Vagina (tissue), 2 donors: ENCODE measurements at places on chromosomes 12 and 14.

DNA sequence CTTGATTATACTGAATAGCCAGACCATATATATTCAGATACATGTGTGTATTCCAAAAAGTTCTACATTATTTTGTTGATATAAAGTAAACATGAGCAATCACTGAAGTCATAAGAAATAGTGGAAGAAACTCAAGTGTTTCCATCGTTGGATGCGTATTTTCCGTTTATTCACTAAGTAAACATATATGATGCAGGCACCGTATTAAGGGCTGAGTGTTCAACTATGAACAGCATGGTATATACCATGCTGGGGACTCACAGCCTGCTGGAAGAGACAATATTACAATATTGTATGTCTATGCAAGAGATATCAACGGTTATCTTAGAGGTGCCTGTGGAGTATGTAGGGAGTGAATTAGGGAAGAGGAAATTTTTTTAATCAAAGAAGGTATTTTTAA is 1.2 kb downstream of the PYROXD1 start:
- no peak overlapping the region for H3K27ac ChIP-seq
- peaks cover 22% of the 10 kb centered on the region for H3K4me1 ChIP-seq
- no peak for DNase-seq
- no peak overlapping the region for H3K4me3 ChIP-seq
- H3K36me3 ChIP-seq, result no peaks in the 10 kb centered on the region

GRCh38 chr12:6618483-6619225 is 11.5 kb upstream of the CHD4 start:
- DNase-seq, result no peak
- no peak overlapping the region for H3K27ac ChIP-seq
- no peaks in the 10 kb centered on the region for H3K27me3 ChIP-seq
- H3K4me3 ChIP-seq, result no peak overlapping the region
- H3K4me1 ChIP-seq, result peaks cover 10% of the 10 kb centered on the region

DNA sequence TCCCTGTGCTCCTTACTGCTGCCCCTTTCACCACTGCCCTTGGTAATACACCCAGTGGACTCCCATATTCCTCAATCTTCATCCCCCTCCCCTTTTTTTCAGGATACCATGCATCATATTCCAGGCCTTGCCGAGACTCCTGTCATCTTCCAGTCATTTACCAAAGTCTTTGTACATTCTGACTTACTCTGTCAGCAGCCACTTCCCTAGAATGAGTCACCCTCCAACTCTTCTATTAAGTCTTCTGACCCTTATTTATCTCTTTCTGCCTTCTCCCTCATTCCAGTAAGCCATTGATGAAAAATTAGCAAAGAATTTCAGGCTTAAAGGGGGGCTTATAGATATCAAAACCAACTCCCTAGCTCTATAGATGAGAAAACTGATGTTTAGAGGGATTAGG is 128.0 kb downstream of the STXBP6 start:
- DNase-seq, result no peak
- no peaks in the 10 kb centered on the region for H3K36me3 ChIP-seq
- no peak overlapping the region for H3K4me3 ChIP-seq
- H3K27me3 ChIP-seq, result no peaks in the 10 kb centered on the region

DNA sequence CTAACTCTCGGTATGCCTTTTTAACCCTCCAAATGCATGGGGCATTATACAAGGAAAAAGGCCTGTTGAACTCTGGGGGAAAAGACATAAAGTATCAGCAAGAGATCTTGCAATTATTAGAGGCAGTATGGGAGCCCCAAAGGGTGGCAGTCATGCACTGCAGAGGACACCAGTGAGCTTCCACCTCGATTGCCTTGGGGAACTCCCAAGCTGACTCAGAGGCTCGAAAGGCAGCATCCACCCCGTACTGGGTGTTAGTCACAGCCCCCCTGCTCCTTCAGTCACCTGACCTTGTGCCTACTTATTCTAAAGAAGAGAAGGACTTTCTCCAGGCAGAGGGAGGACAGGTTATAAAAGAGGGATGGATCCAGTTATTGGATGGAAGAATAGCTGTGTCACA is 781.4 kb upstream of the TMEM132C start:
- H3K4me1 ChIP-seq, result no peaks in the 10 kb centered on the region
- no peaks in the 10 kb centered on the region for H3K27me3 ChIP-seq
- no peak overlapping the region for H3K4me3 ChIP-seq
- H3K36me3 ChIP-seq, result no peaks in the 10 kb centered on the region
- no peak for DNase-seq

DNA sequence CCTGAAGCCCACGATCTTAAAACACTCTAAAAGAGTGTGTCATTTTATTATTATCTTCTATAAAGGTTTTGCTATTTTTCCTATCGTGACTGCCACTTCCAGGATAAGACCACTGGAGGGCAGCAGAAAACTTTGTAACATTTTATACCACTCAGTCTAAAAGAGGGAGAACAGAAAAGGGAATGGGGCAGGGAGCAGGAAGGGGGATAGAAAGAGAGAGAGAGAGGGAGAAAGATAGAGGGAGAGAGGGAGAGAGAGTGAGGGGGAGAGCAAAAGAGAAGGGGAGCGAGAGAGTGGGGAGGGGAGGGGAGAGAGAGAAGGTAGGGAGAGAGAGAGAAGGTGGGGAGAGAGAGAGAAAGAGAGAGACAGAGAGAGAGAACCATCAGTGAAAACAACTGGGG is 2.0 kb upstream of the ART4 start:
- no peaks in the 10 kb centered on the region for H3K27me3 ChIP-seq
- H3K36me3 ChIP-seq, result no peaks in the 10 kb centered on the region
- peak overlapping the region; percentile 31 for H3K27ac ChIP-seq
- H3K4me1 ChIP-seq, result peaks cover 41% of the 10 kb centered on the region
- no peak for DNase-seq

- no peak overlapping the region for H3K27ac ChIP-seq
- H3K36me3 ChIP-seq, result no peaks in the 10 kb centered on the region
- H3K4me3 ChIP-seq, result peak overlapping the region; percentile 50
- DNase-seq, result no peak
- peaks cover 27% of the 10 kb centered on the region for H3K4me1 ChIP-seq
Measured at GRCh38 chr12:41190338-41190737, 2.2 kb downstream of the PDZRN4 start.

DNA sequence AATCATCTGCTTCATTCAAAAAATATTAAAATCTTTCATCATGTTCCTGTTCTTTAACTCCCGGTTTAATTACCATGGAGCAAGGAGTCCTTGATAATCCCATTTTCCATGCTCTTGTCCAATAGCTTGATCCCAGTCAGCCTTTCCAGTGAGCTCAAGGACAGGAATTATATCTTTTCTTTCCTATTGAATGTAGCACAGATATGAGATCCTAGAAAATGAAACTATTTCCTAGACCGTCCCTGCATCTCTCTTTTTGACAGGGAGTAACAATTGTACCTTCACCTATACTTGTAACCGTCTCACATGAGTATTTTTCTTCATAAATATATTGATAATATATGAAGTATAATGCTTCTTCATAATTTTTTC is 35.6 kb downstream of the PIK3C2G start:
- no peak for DNase-seq
- no peaks in the 10 kb centered on the region for H3K4me1 ChIP-seq
- no peaks in the 10 kb centered on the region for H3K36me3 ChIP-seq
- peak overlapping the region; percentile 47 for H3K27ac ChIP-seq
- H3K27me3 ChIP-seq, result no peaks in the 10 kb centered on the region

DNA sequence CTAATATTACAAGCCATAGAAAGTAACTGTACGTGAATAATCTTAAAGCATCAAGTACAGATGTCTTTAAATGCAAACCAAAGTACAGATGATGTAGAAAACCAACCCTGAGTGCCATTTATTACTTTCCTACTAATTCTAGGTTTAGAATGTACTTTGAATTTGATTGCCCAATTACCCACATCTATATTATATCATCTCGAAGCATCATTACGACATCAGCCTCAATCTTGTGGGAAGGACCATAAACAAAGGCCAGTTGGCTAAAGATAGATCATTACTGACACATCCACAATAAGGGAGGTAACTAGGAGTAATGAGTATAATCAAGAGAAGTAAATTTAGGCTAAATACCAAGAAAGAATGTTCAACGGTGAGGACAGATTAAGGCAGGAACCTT is 478.9 kb downstream of the BCAT1 start:
- no peak overlapping the region for H3K27ac ChIP-seq
- no peak for DNase-seq
- H3K4me1 ChIP-seq, result no peaks in the 10 kb centered on the region
- H3K36me3 ChIP-seq, result no peaks in the 10 kb centered on the region
- H3K4me3 ChIP-seq, result no peak overlapping the region
- no peaks in the 10 kb centered on the region for H3K27me3 ChIP-seq

- peak overlapping the region; percentile 52 for H3K4me3 ChIP-seq
- no peaks in the 10 kb centered on the region for H3K27me3 ChIP-seq
- H3K4me1 ChIP-seq, result peaks cover 23% of the 10 kb centered on the region
- DNase-seq, result no peak
Measured at GRCh38 chr12:57632073-57632957, 686 bp downstream of the B4GALNT1 start.

DNA sequence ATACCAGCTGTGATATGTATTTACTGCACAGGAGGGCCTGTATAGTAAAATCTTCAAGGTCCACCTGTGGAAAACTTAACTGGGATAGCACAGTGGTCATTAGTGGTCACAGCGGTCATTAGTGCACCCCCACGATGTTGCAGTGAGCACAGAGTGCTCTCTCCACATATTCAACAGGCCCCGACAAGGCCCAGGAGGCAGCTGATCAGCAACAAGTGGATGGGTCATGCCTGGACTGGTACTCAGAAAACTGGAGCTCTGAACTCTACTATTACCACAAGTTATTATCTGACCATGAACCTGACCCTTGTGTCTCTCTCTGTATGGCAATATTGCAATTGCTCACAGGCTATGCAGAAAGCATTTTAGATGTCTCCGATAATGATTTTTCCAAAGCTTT is 129.5 kb downstream of the SLC35F4 start:
- H3K36me3 ChIP-seq, result no peaks in the 10 kb centered on the region
- DNase-seq, result no peak
- H3K4me1 ChIP-seq, result no peaks in the 10 kb centered on the region

DNA sequence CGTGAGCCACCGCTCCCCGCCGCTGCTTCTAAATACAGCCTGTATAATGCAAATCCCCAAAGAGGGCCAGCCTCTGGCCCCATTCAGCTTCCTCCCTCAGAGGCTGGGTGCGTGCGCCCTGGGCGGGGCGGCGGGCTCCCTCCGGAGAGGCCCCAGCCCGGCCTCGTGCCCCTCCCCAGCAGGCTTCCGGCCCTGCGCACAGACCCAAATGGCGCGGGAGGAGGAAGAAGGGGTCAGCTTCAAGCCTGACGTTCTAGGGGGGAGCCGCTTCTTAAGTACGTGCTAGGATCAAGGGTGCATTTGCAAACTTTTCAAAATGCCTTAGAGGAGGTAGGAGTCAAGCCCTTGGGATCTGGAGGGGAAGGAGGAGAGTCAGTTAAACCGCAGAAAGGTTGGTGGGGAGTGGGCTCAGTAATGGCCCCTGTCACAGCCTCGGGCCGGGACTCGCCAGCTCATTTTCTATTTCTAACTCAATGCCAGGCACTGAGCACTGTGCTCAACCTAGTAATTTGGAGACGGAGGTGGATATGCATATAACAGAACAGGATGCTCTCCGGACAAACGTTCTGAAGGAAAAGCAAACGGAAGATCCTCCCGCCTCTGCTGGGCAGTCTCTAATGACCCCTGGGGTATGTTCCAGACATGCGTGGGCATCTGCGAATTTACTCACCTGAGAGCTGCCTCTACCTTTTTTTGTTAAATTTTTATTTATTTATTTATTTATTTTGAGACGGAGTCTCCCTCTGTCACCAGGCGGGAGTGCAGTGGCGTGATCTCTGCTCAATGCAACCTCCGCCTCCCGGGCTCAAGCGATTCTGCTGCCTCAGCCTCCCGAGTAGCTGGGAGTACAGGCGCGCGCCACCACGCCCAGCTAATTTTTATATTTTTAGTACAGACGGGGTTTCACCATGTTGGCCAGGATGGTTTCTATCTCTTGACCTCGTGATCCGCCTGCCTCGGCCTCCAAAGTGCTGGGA is 32.3 kb downstream of the NINJ2 start:
- peak overlapping the region; percentile 28 for H3K4me3 ChIP-seq
- no peaks in the 10 kb centered on the region for H3K36me3 ChIP-seq
- peak overlapping the region; percentile 74 for H3K27ac ChIP-seq
- peaks cover 33% of the 10 kb centered on the region for H3K4me1 ChIP-seq
- no peaks in the 10 kb centered on the region for H3K27me3 ChIP-seq

- H3K27ac ChIP-seq, result no peak overlapping the region
- H3K36me3 ChIP-seq, result no peaks in the 10 kb centered on the region
- no peak for DNase-seq
Measured at GRCh38 chr12:62737188-62737587, 197.8 kb downstream of the PPM1H start.
